Uterus (tissue), 4 donors: ENCODE measurements at places on chromosomes 16 and 17.

- DNase-seq, result no peak
- no peak overlapping the region for H3K4me3 ChIP-seq
- H3K27ac ChIP-seq, result no peak overlapping the region
- H3K4me1 ChIP-seq, result no peaks in the 10 kb centered on the region
Observed at GRCh38 chr16:51035110-51035498, 116.0 kb downstream of the SALL1 start.

DNA sequence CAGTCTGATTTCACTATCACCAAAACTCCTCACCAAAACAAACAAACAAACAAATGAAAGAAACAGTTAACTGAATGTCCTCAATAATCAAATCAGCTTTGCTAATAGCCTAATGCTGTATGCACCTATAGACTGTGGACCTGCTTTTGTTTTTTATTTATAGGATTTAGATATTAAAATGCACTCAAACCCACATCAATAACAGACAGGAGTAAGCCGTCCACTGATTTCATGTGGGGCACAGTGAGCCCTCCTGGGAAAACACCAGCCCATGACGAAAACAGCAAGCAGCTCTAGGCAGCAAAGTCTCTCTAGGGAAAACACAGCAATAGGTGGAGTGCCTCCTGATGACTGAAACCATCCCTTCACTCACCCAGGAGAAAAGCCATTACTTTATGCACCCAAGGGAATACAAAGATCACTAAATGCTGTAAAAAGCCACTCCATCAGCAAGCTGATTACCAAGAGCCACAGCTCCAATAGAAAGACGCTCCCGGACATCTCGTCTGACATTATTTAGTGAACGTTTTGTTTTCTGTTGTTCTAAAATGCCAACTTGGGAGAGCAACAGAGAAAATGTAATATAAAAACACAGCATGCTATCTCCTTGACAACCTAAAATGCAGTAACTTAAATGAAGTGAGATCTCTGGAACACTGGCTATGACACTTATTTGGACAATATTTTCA lies 47.8 kb downstream of the ANKFY1 start:
- H3K36me3 ChIP-seq, result no peaks in the 10 kb centered on the region
- no peaks in the 10 kb centered on the region for H3K27me3 ChIP-seq
- DNase-seq, result no peak
- no peak overlapping the region for H3K4me3 ChIP-seq
- H3K4me1 ChIP-seq, result peaks cover 2% of the 10 kb centered on the region

- H3K4me3 ChIP-seq, result no peak overlapping the region
- no peaks in the 10 kb centered on the region for H3K36me3 ChIP-seq
- H3K27me3 ChIP-seq, result no peaks in the 10 kb centered on the region
- no peak overlapping the region for H3K27ac ChIP-seq
- DNase-seq, result no peak
Observed at GRCh38 chr16:16106466-16106865, 116.8 kb downstream of the ABCC6 start.

DNA sequence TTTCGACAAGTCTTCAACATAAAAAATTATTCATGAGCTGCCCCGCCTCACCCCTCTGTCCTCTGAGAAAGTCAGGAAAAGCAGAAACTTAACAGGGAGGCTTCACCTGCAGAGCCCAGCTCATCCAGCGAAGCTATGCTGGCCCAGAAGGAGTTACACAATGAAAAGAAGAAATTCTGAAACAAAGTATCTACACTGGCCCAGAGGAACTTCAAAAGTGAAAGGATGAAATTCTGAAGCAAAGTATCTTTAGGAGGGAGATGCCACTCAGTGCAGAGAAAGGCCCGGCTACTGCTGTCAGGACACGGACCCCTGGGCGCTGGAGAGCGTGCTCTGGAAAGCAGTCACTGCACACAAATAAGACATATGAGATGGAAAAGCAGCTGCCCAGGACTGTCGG lies 1.6 kb downstream of the GALNS start:
- H3K27ac ChIP-seq, result no peak overlapping the region
- H3K27me3 ChIP-seq, result no peaks in the 10 kb centered on the region
- no peak for DNase-seq

DNA sequence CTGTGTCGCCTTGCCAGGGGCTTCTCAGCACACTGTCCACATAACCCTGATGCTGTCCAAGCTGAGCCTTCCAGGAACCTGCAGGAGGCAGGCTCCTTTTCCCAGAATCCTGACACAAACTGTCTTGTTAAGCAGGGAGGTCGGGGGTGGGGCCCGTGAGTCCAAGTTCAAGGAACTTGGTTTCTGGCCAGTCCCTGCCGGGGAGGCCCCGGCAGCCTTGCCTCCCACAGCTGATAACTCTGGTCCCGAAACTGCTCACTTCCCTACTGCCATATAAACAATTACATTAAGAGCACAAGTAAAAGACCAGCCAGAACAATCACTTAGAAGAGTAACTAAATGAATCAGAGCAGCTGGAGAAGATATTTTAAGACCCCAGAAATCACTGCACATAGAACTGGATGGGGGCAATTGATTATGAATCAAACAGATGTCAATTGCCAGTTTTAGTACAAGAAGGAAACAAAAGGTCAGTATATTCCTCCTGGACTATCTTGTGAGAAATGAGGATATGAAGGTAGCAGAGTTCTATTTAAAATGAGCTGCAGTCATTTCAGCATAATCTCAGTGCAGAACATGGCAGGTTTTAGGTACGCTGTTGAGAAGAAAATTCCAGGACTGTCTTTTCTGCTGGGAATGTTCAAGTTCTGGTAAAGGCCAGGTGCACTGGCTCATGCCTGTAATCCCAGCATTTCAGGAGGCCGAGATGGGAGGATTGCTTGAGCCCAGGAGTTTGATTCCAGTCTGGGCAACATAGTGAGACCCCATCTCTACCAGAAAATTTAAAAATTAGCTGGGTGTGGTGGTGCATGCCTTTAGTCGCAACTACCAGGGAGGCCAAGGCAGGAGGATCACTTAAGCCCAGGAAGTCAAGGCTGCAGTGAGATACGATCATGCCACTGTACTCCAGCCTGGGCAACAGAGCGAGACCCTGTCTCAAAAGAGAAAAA lies 169.8 kb downstream of the PITPNC1 start:
- no peak overlapping the region for H3K27ac ChIP-seq
- H3K4me3 ChIP-seq, result no peak overlapping the region
- H3K36me3 ChIP-seq, result no peaks in the 10 kb centered on the region
- no peaks in the 10 kb centered on the region for H3K4me1 ChIP-seq
- no peaks in the 10 kb centered on the region for H3K27me3 ChIP-seq

DNA sequence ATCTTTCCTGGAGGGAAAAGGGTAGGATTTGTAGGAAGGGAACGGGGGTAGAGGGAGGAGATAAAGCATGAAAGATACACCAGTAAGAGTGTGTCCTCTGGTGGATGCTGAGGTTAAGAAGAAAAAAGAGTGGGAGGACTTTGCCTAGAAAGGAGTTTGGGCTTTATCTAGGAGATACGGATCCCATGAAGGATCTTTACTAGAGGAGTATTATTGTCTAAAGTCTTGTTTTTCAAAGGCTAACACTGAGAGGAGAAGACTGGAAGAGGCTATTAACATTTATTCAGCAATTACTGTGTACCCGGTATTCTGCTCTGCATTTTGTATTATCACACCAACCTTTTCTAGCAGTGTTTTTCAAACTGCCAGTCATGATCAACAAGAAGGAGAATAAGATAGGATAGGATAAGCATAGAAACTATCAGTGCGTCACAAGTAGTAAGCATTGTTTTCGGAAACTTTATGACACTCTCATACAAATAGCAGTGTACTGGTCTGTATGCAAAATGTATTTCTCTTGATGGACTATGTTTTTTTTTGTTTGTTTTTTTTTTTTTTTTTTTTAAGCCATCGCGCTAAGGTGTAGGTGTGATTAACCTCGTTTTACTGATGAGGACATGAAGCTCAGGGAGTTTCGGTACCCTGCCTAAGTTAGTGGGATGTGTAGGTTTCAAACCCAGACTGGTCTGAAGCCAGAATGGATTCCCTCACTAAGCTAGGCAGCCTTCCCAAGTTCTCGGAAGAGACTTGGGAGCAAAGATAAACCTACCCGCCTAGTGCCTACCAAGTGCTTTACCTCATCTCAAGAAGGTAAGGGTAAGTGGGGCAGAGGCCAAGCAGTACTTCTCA lies 1.3 kb upstream of the SP2 start:
- no peaks in the 10 kb centered on the region for H3K36me3 ChIP-seq
- H3K27me3 ChIP-seq, result no peaks in the 10 kb centered on the region
- peaks cover 8% of the 10 kb centered on the region for H3K4me1 ChIP-seq

DNA sequence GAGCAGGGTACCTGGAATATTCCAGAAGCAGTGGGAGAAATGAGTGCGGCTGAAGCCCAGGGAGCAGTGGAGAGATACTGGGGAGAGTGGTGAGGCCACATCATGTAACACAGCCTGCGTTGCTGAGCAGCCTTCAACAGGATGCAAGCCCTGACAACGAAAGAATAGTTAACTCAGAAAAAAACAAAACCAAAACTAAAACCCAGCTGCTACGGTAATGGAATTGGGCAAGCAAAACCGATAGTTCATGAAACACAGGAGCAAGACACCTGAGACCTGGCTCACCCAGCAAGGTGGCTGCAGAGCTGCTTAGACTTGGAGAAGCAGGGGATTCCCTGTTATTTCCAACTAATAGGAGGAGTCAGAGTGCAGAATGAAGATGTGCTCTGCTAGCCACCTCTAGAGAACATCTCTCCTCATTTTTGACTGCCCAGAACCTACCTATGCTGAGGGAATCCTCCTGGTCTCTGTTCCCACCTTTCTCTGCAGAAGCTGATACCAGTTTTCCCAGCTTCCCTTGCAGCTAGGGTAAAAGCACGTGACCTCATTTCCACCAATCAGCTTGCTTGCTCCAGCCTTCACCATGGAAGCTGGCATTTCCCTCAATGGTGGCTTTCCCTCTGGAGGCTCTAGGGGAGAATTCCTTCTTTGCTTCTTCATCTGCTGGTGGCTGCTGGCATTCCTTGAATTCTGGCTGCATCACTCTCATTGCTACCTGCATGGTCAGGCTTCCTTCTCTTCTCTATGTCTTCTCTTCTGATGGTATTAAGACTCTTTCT lies 59.4 kb upstream of the XYLT1 start:
- no peaks in the 10 kb centered on the region for H3K36me3 ChIP-seq
- DNase-seq, result no peak

DNA sequence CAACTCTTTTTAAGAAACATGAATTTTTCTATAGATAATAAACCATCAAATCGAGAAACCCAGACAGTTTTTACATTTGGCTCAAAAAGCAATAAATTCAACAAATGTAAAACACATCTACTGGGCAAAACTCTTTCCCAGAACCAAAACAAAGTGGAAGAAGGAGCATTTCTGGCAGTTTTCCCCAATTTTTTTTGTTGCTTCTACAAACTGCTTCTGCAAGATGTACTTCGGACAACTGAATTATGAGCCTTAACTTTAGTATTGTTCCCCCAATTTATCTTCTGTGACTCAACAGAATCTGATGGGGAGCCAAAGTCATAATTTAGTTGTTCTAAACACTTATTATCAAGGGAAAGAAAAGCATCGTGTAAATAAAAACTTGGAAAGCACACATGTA lies 1047.2 kb downstream of the CDH11 start:
- no peak for DNase-seq
- no peaks in the 10 kb centered on the region for H3K4me1 ChIP-seq
- no peaks in the 10 kb centered on the region for H3K27me3 ChIP-seq
- no peaks in the 10 kb centered on the region for H3K36me3 ChIP-seq
- no peak overlapping the region for H3K27ac ChIP-seq

- no peak overlapping the region for H3K4me3 ChIP-seq
- no peaks in the 10 kb centered on the region for H3K27me3 ChIP-seq
- no peaks in the 10 kb centered on the region for H3K36me3 ChIP-seq
- H3K4me1 ChIP-seq, result no peaks in the 10 kb centered on the region
- no peak overlapping the region for H3K27ac ChIP-seq
Observed at GRCh38 chr16:56355221-56355620, 70.1 kb downstream of the AMFR start.

DNA sequence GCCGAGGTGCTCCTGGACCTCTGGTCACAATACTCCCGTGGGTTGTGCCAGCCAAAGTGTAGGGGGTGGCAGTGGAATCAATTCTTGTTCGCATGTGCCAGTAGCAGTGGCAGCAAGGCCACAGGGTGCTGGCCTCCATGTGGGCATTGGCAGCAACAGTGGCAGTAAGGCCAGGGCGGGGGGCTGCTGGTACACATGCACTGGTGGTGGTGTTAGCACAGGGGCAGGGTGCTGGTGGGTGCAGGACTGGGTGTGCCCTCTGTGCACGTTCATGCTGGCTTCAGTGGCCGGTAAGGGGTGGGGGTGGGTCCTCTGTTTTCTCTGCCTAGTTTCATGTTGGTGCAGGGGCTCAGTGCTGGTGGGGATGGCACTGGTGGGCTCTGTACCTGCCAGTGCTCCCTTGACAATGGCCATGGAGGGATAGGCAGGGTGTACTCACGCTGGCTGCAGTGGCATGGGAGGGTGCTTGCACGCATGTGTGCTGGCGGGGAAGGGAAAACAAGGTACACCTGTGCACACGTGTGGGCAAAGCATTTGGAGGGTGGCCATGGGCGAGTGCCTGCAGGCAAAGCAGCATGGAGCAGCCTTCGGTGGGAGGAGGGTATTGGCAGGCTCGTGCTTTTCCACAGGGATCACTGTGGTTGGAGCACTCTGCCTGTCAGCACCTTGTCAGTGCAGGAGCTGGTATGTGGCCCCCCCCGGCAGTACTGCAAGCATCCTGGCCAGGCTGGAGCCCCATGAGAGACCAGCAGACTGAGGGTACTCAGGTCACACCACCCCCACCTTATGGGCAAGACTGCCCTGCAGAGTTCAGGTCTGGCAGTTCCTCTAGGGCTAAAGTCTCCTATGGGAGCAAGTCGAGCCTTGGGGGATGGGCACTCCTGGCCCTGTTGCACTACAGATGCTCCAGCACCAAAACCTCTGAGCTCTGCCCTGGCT lies 35.8 kb downstream of the NF1 start:
- DNase-seq, result no peak
- no peak overlapping the region for H3K4me3 ChIP-seq
- H3K36me3 ChIP-seq, result no peaks in the 10 kb centered on the region
- no peak overlapping the region for H3K27ac ChIP-seq

GRCh38 chr16:48559462-48560211 lies 50.3 kb downstream of the N4BP1 start:
- H3K27ac ChIP-seq, result no peak overlapping the region
- H3K4me1 ChIP-seq, result peaks cover 8% of the 10 kb centered on the region
- H3K27me3 ChIP-seq, result no peaks in the 10 kb centered on the region
- no peaks in the 10 kb centered on the region for H3K36me3 ChIP-seq

DNA sequence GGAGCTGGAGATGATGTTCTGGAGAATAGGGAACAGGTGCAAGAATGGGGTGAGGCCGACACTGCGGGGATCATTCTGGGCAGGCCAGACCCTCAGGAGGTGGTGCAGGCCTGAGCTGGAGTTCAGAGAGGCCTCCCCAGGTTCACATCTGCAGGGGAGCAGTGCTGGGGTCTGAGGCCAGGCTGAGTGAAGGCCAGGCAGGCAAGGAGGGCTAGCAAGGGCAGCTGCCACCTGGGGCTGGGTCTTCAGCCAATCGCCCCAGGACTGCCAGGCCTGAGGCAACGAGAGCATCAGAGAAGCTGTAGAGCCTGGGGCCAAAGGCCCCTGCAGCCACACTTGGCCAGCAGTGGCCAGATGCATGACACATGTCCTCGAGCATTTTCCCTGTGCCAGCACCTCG lies 14.5 kb downstream of the FOXN1 start:
- no peaks in the 10 kb centered on the region for H3K36me3 ChIP-seq
- DNase-seq, result no peak
- no peak overlapping the region for H3K27ac ChIP-seq
- H3K4me3 ChIP-seq, result no peak overlapping the region
